ENCODE measurements at places on chromosomes 7 and 10.

DNA sequence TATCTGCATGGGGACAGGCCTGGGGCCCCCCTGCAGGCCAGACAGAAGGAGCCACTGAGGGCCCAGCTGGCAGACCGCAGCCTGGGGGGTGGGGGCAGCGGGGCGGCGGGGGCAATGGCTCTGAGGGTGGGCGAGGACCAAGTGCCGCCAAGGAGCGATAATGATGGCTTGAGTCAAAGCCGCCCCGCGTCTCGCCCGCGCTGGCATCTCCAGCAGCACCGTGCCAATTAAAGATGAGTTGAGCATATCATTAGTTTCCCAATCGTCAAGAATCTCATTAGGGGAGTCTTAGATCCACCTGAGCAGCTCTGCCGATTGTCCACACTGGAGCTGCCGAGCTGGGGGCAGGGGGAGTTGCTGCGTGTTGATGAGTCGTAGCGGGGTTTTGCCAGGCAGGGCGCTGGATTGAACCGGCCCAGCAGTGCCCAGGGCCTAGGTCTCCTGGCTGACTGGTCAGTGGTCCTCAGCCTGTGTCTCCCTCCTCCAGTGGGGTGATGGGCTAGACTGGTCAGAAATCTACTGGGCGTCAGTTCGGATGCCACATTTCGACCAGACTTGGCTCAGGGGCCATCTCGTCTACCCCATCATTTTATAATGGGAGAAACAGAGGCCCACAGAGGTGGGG is 41.0 kb upstream of the PSMG3 start:
- H3K4me3 ChIP-seq: no peak overlapping the region
- H3K27ac ChIP-seq: no peak overlapping the region
- no peaks in the 10 kb centered on the region for H3K36me3 ChIP-seq
- H3K4me1 ChIP-seq: peaks cover 2% of the 10 kb centered on the region
- H3K27me3 ChIP-seq: no peaks in the 10 kb centered on the region

- peaks cover 6% of the 10 kb centered on the region for H3K4me1 ChIP-seq
- H3K27ac ChIP-seq: peak overlapping the region; percentile 68
- no peaks in the 10 kb centered on the region for H3K27me3 ChIP-seq
- no peak overlapping the region for H3K4me3 ChIP-seq
Measured at GRCh38 chr10:117346574-117346973, 28.7 kb downstream of the PDZD8 start.

DNA sequence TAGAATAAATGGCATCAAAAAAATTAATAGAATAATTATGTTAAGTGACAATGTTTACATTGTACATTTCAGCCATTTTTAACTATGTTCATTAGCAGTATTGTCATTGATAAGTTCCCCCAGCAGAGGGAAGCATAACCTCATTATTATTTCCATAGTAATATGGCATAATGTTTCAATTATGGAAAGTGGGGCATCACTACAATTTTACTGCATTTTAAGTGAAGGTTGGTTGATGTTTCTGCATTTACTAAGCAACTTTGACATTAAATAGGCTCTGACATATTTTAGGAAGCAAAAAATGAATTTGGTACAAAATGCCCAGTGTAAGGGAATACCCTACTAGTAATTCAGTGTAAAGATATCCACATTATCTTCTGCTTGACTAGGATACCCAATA is 218.3 kb downstream of the SEMA3A start:
- H3K4me3 ChIP-seq: no peak overlapping the region
- DNase-seq: no peak
- no peaks in the 10 kb centered on the region for H3K4me1 ChIP-seq
- H3K27me3 ChIP-seq: no peaks in the 10 kb centered on the region
- H3K27ac ChIP-seq: no peak overlapping the region
- no peaks in the 10 kb centered on the region for H3K36me3 ChIP-seq

GRCh38 chr7:45149606-45150005 is 8.0 kb upstream of the RAMP3 start:
- H3K27me3 ChIP-seq: no peaks in the 10 kb centered on the region
- no peaks in the 10 kb centered on the region for H3K4me1 ChIP-seq
- no peaks in the 10 kb centered on the region for H3K36me3 ChIP-seq
- no peak overlapping the region for H3K4me3 ChIP-seq

DNA sequence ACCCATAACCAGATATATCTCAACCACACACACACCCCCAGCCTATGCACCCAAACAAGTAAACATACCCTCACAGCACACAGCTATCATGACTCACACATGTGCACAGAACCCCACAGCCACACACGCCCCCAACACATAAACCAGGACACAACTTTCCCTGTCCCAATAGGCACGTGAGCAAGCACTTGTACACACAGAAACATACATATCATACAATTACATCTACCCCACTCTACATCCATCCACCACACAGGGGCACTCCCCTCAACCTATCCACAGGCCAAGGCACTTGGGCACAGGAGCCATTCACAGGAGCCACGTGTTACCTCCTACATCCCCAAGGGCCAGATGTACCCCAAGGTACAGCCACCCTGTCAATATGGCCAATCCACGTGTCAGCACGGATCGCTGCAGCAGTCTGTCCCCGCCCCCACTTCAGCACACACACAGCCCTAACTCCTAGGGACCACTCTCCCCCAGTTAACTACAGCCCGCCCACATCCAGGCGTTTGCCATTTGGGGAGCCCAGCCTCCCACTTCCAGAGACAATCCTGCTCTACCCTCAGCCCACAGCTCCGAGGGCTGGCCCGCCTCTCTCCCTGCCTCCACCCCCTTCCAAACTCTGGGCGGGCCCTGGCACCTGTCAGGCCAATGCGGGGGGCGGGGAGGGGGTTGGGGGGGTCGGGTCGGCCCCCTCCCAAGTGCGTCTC is 163.5 kb downstream of the SH3PXD2A start:
- H3K4me3 ChIP-seq: peak overlapping the region; percentile 68
- DNase-seq: no peak
- H3K4me1 ChIP-seq: peaks cover 5% of the 10 kb centered on the region
- no peaks in the 10 kb centered on the region for H3K36me3 ChIP-seq
- peaks cover 14% of the 10 kb centered on the region for H3K27me3 ChIP-seq

DNA sequence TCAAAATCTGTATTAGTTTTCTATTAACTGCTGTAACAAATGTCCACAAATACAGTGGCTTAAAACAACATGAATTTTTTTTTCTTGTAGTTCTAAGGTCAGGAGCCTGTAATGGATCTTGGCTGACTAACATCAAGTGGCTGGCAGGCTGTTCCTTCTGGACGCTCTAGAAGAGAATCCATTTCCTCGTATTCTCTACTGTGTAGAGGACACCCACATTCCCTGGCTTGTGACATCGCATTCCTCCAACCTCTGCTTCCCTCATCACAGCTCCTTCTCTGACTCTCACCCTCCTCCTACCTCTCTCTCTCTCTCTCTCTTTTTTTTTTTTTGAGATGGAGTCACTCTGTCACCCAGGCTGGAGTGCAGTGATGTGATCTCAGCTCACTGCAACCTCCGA is 4.8 kb upstream of the CALHM1 start:
- H3K4me3 ChIP-seq: no peak overlapping the region
- H3K36me3 ChIP-seq: no peaks in the 10 kb centered on the region
- 0 out of 2 replicates have a peak, but pooled peaks cover 2% of the 10 kb centered on the region for H3K4me1 ChIP-seq
- H3K27me3 ChIP-seq: no peaks in the 10 kb centered on the region
- no peak for DNase-seq

- H3K36me3 ChIP-seq: no peaks in the 10 kb centered on the region
- no peaks in the 10 kb centered on the region for H3K4me1 ChIP-seq
- no peak overlapping the region for H3K4me3 ChIP-seq
Measured at GRCh38 chr10:48762064-48763042, 77.7 kb downstream of the WDFY4 start.

DNA sequence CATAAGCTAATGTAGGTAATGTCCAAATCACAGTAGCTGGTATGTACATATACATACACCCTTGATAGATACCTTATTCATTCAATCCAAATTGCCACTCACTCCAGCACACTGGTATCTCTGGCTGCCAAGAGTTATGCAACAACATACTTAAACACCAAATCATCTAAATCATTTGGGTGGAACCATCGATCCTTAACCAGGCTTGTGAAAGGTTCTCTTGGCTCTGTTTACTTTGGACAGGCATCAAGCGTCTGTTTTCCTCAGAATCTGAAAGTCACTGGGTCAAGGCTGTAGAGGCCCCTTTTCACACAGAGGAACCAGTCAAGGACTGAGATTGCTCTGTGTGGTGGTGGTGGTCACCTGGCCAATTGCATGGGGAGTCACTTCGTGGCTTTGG is 24.6 kb downstream of the JAZF1 start:
- H3K4me1 ChIP-seq: 0 out of 2 replicates have a peak, but pooled peaks cover 4% of the 10 kb centered on the region
- no peak overlapping the region for H3K4me3 ChIP-seq
- no peaks in the 10 kb centered on the region for H3K36me3 ChIP-seq

- no peaks in the 10 kb centered on the region for H3K36me3 ChIP-seq
- no peaks in the 10 kb centered on the region for H3K4me1 ChIP-seq
- no peaks in the 10 kb centered on the region for H3K27me3 ChIP-seq
- H3K4me3 ChIP-seq: no peak overlapping the region
- DNase-seq: no peak
- H3K27ac ChIP-seq: no peak overlapping the region
Measured at GRCh38 chr10:31130406-31130805, 98.7 kb upstream of the ZNF438 start.

GRCh38 chr7:90817151-90817550 is 221.0 kb downstream of the CDK14 start:
- no peaks in the 10 kb centered on the region for H3K4me1 ChIP-seq
- no peaks in the 10 kb centered on the region for H3K27me3 ChIP-seq
- H3K4me3 ChIP-seq: no peak overlapping the region
- no peak for DNase-seq
- no peak overlapping the region for H3K27ac ChIP-seq
- H3K36me3 ChIP-seq: no peaks in the 10 kb centered on the region

- H3K4me3 ChIP-seq: no peak overlapping the region
- no peaks in the 10 kb centered on the region for H3K27me3 ChIP-seq
- H3K27ac ChIP-seq: no peak overlapping the region
- DNase-seq: no peak
Measured at GRCh38 chr10:86965986-86966654, 2.2 kb upstream of the ADIRF start.

DNA sequence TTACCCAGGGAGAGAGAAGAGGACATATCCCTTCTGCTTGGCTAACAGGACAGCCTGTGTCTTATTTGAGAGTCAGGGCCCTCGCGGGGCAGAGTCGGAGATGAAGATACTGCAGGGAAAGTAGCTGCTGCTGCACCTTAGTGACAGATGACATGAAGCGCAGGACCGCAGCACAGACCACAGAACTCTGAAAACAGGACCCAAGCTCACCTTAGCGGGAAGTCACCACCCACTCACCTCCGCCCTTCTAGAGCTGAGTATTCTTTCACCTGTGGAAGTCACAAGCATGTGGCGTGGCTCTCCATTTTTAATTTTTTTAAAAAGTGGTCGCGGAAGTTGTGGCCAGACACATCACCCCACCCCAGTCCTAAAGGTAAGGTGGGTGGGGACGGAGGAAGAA is 191.4 kb downstream of the FAM107B start:
- H3K4me1 ChIP-seq: peaks cover 1% of the 10 kb centered on the region
- no peak overlapping the region for H3K27ac ChIP-seq
- H3K36me3 ChIP-seq: no peaks in the 10 kb centered on the region
- H3K4me3 ChIP-seq: no peak overlapping the region
- H3K27me3 ChIP-seq: no peaks in the 10 kb centered on the region

DNA sequence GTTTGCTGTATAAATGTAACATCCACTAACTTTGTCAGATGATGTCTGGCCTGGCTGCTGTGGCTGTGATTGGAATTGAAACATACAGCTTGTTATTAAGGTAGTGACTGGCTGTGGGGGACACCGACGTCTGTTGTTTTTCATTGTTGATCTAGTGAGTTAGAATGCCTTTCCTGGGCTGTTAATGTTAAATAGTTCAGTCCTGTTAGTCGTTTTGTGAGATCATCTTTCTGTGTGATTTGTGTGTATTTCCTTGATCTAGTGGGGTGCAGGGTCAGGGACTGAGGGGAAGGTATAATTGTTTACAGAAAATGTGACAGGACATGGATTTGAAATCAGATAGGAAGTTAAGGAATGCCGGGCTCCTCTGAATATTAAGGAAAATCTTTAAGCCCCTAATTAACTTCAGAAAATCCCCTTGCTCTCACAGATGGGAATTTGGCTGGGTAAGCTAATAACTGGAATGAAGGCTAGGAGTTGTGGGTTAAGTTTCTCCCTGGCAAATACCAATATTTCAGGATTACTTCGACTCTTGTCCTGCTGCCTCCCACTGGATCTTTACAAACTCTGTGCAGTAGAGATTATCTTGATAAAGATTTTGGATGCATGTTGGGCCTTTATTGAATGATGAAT is 163.1 kb downstream of the AUTS2 start:
- DNase-seq: no peak
- no peaks in the 10 kb centered on the region for H3K36me3 ChIP-seq
- no peaks in the 10 kb centered on the region for H3K27me3 ChIP-seq
- no peak overlapping the region for H3K27ac ChIP-seq

DNA sequence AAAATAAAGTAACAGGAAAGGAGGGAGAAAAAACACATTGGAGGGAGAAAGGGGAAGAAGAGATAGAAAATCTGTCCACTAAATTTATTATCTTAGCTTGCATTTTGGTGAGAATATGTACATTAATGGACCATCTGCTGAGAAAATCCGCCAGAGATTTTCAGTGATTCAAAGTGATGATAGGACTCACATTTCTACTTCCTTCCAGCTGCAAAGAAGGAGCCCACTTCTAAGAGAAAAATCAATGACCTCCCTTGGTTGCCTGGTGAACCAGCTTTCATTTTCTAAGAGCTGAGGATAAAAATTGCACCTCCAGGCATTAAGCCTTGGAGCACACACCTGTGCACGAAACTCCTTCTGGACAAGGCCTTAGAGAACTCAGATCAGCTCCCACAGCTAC is 404.3 kb downstream of the SFMBT2 start:
- no peaks in the 10 kb centered on the region for H3K36me3 ChIP-seq
- H3K27me3 ChIP-seq: no peaks in the 10 kb centered on the region
- no peak for DNase-seq
- 0 out of 2 replicates have a peak, but pooled peaks cover 1% of the 10 kb centered on the region for H3K4me1 ChIP-seq
- no peak overlapping the region for H3K4me3 ChIP-seq
- no peak overlapping the region for H3K27ac ChIP-seq

- no peak overlapping the region for H3K4me3 ChIP-seq
- no peak overlapping the region for H3K27ac ChIP-seq
- DNase-seq: no peak
- H3K36me3 ChIP-seq: no peaks in the 10 kb centered on the region
Measured at GRCh38 chr10:66783316-66783715, 142.5 kb upstream of the LRRTM3 start.

DNA sequence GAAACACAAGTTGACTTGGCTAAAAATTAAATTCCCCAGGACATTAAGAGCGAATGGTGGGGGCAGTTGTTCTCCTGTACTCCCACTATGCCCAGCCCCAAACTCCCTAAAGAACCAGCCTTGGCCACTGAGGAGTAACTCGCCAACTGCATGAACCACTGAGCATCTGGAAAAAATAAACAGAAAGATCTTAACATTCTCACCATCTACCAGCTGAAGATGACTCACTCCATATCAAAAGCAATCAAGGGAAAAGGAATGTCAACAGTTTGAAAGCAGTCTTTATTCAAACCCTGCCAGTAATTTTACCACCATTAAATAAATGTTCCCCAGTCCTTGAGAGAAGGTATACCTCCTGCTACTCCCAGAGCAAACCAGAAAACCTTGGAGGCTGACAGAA is 45.4 kb downstream of the CTTNBP2 start:
- no peak for DNase-seq
- H3K27ac ChIP-seq: no peak overlapping the region
- peaks cover 2% of the 10 kb centered on the region for H3K4me1 ChIP-seq
- H3K36me3 ChIP-seq: no peaks in the 10 kb centered on the region
- no peaks in the 10 kb centered on the region for H3K27me3 ChIP-seq

Measured in iPS DF 6.9 (cell line).